SHP77 (cell line): ENCODE measurements at places on chromosomes 12 and 14.

DNA sequence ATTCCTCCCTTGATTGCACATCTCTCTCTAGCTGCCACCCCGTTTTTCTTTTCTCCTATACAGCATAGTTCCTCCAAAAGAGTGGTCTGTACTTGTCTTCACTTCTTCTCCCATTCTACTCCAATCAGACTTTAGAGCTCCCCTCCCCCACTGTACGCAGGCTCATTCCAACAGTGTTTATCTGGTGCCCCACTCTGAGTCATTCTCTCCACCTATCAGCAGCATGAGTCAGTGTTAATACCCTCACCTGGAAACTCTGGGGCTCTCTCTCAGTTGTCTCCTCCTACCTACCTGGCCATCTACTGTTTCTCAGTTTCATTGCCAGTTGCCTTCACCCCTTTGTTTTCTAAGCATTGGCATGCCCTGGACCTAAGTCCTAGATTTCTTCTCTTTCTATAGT is 175.1 kb upstream of the ARHGAP5 start:
- no peak for DNase-seq

DNA sequence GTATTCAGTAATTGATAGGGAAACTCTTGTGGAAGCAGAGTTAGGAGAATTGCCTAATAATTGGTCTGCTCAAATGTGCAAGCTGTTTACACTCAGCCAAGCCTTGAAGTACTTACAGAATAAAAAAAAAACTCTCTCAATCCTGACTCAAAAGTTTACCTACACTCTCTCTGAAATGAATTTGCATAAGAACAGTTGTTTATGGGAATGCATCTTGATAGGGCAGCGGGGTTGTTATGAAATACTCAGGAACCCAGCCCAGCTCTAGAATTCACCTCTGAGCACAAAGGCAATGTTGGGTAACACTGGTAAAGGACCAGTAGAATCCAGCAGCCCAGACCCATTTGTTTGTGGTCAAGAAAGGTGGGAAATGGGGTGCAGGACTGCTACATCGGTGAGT is 267.0 kb downstream of the CPNE8 start:
- no peak for DNase-seq

GRCh38 chr14:36281309-36281708 is 39.1 kb downstream of the MBIP start:
- DNase-seq = no peak

- DNase-seq = no peak
Measured at GRCh38 chr12:26573225-26573909, 259.6 kb downstream of the ITPR2 start.

GRCh38 chr12:80151131-80151530 is 51.8 kb downstream of the OTOGL start:
- no peak for DNase-seq

DNA sequence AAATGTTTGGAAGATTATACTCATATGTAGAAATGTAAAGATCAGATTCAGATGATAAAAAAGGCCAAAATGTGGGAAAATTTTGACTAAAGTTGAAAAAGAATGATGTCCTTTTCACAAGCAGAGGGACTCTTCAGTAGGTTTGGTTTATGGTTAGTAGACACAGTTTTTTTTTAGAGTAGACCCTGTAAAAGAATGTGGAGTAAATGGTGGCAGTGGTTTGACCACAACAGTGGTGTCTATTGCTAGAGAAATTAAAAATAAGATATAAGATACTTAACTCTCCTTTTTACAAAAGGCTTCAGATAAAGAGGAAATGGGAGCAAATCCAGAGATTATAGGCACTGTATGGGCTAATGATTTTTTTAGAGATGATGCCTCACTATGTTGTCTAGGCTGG is 21.8 kb downstream of the RAP1B start:
- DNase-seq = no peak

DNA sequence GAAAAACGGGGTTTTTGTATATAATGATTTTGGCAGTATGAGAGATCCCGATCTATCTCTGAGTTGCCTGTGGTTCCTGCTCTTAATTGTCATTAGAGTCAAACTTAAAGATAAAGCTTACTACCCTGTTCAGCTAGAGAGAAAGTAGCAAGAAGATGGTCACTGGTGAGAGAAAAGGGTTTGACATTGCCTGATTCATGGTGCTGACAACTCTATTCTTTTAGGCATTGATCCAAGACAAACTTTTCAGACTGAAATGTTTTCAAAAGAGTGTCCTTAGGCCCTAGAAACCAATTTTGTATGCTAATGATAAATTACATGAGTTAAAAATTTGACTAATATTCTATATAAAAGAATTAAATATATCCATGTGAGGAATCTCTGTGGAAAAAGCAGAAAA is 35.1 kb downstream of the PELI2 start:
- DNase-seq = peak; percentile 5

DNA sequence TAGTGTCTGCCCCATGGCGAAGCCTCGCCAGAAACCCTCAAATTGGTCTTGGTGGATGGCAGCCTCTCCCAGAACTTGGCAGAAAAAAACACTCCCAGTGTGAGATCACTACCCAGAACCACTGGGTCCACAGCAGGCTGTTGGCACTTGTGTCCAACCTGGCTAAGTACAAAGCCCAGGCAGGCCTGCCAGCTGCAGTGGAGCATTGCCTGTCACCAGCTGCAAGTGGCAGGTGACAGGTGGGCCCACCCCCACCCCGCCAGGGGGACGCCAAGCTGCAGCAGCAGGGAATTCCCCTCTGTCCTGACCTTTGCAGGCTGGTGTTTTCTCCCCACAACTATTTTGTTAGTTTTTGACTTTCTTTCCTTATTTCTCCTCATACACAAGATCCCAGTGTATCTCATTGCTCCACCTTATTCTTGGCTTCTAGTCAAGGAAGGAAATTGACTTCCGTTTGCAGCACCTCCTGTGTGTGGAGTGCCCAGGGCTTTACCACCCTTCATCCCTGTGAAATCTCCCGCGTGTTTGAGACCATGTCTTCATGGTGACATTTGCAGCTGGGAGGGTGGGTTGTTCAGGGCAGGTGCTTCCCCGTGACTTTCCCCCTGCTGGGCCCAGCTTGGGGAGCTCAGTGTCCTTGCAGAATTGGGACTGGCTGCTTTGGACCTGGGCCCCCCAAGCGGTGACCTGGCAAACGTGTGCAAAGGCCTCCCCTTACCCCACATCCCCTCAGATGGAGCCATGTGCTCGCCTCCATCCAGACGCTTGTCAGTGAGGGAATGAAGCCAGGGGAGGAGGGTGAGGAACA is 73.8 kb upstream of the RIN3 start:
- DNase-seq = no peak

- DNase-seq = peak; percentile 28
Measured at GRCh38 chr14:76050797-76051392, 65.3 kb downstream of the IFT43 start.

DNA sequence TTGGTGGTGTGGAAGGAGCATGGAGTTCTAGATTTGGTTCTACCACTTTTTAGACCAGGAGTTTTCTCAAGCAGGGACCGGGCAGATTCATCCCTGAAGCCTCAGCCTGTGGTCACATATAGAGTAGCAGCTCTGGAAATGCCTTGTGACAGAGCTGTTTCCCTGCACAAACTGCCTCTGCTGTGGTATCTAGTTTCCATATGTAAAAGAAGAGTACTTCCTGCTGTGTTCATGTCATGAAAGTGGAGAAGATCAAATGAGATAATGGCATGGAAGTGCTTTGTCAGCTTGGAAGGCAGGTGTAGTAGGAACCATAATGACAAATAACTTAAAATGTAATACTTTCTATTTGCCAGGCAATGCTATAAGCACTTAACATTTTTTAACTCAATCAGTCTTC is 26.1 kb downstream of the OTUB2 start:
- no peak for DNase-seq

GRCh38 chr14:99924379-99924778 is 131.2 kb downstream of the EML1 start:
- no peak for DNase-seq

DNA sequence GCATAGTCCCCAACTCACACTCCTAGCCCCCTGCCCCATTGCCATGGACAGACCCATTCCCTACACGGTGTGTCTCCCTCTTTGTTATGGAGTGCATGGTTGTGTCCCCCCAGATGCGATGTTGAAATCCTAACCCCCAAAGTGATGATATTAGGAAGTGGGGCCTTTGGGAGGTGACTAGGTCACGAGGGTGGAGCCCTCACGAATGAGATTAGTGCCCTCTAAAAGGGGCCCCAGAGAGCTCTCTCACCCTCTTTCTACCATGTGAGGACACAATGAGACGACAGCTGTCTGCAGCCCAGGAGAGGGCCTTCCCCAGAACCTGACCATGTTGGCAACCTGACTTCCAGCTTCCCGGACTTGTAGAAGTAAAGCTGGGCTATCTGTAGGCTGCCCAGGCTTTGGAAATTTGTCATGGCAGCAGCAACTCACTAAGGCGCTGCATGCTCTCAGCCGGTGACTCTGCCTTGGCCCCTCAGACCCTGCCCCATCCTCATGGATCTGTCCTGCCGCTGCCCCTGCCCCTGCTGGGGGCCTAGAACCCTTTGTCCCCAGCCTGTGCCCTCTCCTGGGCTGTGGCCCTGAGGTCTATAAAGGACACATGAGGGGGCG is 318.1 kb upstream of the RTL1 start:
- DNase-seq = no peak

GRCh38 chr14:52348776-52349175 is 34.7 kb downstream of the PTGER2 start:
- no peak for DNase-seq

- no peak for DNase-seq
Measured at GRCh38 chr12:11744410-11744801, 94.9 kb downstream of the ETV6 start.

DNA sequence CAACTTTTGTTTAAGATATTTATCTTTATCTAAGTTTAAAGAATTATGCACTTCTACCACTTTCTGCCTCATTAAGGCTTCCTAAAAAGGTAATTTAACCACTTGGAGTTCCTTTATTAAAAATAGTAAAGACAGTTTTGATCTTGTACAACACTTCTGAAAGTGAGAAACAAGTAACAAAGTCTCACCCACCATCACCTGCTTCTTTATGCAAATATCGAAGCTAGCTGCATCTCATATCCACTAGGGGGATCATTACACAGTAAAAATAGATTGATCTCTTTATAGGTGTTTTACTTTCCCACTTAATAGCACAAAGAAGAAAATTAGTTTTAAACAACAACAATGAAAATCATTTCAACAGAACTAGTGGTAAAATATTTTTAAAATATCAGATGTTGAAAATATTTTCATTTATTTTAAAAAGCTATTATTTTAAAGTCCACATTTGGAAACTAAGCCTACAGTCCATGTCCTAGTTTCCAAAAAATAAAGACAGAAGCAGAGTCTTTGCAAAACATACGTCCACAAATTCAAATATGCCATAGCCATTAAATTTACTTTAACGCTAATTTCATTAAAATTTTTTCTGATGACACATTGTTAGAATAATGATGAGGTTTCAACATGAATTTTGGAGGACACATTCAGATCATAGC is 160.0 kb upstream of the SOX5 start:
- DNase-seq = no peak

DNA sequence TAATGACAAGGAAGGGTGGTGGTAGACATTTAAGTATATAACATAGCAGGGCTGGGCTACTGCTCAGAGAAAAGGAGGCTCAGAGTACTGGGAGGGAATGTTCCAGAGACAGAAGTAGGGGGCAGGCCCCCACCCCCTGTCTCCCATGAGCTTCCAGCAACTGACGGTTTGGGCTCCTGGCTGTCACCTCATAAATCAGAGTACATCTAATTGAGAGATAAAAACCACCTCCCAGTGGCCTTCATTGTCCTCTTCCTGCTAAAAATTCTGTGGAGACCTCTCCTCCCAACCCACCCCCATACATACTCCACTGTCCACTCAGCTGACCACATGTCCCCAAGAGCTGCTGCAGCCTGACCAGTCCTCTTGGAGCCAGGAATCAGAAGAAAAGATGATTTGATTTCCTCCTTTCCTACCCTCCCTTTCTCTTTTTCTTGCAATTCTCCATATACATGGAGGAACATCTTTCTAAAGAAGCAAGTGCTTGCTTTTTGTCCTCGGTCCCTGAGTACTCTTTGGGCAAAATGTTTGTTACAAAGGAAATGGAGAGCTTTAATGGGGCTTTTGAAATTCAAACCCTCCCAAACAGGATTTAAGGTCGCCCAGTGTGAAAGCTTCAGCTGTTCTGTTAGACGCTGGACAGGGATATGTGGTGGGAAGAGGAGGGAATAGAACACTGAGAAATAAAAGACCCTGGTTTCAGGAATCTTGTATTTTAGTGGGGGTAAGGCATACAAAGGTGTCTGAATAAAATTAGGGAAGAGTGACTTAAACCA is 16.4 kb upstream of the KCNA5 start:
- DNase-seq = no peak

GRCh38 chr12:57096099-57096572 is 7.2 kb downstream of the NAB2 start:
- peak; percentile 48 for DNase-seq

DNA sequence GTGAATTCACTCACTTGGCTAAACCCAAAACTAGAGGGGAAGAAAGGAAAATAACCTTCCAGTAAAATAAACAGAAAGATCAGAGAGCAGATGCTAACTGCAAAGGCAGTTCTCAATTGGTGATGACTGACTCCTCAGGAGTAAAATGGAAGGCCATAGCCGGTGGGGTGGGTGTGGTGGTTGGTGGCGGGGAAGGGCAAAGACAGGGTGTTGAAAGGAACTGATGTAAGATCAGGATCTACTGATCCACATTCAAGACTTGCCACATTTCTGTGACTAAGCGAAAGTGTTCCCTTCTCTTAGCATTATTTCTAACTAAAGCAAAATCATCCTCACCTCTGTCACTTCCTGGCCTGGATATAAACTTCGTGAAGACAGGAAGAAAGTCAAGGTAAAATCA is 26.3 kb upstream of the TC2N start:
- no peak for DNase-seq

DNA sequence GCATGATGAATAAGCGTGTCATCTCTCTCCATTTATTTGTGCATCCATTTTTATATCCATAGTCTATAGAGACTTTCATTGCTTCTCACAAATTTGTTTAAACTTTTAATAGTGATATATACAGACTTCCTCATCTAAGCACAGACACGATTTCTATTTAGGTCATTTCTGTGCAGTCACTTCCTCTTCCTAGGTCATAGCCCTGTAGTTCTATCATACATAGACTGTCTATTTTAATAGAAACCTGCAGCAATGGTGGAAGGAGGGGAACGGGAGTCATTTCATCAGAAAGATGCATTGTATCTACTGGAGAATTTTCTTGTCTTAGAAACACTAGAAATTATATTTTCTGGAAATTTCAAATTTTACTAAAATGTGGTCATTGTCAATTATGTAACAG is 133.4 kb upstream of the FGD4 start:
- DNase-seq = no peak

DNA sequence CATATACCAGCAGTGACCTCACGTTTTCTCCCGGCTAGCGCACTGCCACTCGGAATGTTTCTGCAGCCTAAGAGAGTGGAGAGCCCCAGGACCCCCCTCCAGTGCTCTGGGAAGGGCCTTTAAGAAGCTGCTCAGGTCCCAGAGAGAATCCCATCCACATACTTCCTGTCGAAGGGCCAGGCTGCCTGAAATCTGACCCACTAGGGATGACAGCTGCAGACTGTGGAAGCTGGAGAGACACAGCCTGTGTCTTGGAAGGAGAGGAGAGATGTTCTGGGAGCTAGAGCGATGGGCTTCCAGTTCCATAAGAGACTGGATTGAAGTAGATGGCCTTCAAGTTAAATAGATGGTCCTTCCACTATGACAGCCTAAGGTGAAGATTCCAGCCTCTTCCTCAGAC is 54.4 kb downstream of the IQSEC3 start:
- no peak for DNase-seq

GRCh38 chr14:101231828-101232227 is 328.3 kb upstream of the RTL1 start:
- DNase-seq = no peak

- no peak for DNase-seq
Measured at GRCh38 chr12:87796961-87797516, 232.2 kb downstream of the C12orf50 start.

GRCh38 chr14:102424923-102425322 is 62.2 kb downstream of the TECPR2 start:
- no peak for DNase-seq
